Anterior cingulate cortex (tissue), 58 donors: ENCODE measurements at places on chromosomes 2 and 18.

GRCh38 chr2:195251214-195251613 is 405.8 kb upstream of the SLC39A10 start:
- DNase-seq, result no peak

- no peak for DNase-seq
Measured at GRCh38 chr2:132584976-132585817, 84.8 kb downstream of the LYPD1 start.

DNA sequence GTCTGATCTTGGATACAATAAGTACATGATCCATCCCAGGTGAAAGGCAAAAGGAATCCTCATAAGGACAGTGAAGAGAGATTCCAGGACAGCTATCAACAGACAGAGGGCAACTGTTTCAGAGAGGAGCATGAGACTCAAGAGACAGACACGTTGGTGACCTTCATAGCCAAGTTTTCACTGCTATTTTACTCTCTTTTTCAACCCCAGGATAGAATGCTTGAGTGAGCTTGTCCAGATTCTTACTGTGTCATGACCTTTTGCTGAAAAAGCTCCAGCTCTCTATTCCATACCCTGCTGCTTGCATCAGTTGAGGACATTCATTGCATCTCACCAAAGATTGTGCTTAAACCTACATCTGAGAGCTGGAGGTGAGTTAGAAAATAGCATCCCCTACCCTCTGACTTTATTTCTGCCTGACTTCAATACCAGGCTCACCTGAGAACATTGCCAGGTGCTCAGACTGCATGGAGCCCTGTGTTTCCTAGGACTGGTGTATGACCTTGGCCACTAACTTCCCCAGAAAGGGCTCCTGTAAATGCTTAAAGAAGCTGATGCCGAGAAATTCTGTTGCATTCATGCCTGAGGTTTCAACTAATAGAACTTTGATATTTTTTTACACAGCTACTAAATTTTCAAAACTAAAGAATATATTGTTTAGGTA is 70.4 kb upstream of the TMEM17 start:
- no peak for DNase-seq

GRCh38 chr2:234458466-234458865 is 38.4 kb downstream of the ARL4C start:
- DNase-seq, result no peak

DNA sequence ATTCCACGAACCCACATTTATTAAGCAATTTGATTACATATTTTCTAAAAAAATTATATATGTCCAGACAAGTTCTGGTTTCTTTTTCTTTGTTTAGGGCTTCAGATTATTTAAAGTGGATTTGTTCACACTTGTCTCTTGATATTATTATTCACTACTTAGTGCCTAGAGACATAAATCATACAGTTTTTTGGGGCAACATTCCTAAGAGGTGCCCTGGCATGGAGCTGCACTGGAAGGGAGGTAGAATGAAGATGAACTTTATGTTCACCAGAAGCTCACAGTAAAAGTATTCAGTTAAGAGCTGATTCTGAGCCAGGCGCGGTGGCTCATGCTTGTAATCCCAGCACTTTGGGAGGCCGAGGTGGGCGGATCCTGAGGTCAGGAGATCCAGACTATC is 762.7 kb upstream of the TMEFF2 start:
- no peak for DNase-seq

- DNase-seq, result no peak
Measured at GRCh38 chr2:20728114-20728758, 61.3 kb downstream of the GDF7 start.

DNA sequence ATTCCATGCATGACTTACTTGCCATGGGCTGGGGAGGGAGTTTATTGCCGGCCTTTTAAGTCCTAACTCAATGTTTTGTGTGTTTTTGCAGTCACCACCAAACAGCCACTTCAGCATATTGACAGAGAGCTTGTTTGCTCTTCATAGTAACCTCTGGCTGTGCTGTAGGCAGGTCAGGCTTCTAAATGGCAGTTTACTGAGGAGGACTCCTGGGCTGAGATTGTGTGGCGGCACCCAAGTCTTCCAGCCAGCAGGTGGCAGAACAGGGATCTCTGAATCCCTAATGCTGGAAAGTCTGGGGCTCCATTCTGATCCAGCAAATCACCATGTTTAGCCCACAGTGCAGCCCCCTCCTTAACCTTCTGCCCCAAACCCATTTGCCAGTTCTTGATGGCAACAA is 121.2 kb downstream of the CAPN13 start:
- DNase-seq, result no peak

DNA sequence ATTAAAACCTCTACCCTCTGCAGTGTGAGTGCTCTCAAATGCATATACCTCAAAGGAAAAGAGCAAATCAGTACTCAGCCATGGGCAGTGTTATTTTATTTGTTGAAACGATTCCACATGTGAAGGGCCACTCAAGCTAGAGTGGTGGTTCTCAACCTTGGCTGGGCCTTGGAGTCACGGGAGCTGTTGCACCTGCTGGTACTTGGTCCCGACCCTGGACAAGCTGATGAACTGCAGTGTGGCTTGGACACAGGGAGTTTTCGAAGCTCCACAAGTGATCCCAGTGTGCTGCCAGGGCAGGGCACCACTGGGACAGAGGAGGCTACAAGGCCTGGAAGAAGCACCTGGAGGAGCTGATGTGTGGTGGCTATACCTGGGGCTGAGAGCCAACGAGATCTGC is 19.7 kb downstream of the GNLY start:
- no peak for DNase-seq

DNA sequence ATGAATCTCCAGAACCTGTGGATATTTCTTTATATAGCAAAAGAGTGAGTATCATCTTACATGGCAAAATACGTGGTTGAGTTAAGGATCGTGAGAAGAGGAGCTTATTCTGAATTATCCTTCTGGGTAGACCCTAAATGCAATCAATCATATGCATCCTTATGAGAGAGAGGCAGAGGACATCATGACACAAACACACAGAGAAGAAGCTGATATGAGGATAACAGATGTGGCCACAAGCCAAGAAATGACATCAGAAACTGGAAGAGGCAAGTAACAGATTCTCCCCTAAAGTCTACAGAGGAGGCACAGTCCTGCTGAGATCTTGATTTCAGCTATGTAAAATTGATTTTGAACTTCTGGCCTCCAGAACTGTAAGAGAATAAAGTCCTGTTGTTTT is 730.2 kb upstream of the ZNF804A start:
- DNase-seq, result no peak

DNA sequence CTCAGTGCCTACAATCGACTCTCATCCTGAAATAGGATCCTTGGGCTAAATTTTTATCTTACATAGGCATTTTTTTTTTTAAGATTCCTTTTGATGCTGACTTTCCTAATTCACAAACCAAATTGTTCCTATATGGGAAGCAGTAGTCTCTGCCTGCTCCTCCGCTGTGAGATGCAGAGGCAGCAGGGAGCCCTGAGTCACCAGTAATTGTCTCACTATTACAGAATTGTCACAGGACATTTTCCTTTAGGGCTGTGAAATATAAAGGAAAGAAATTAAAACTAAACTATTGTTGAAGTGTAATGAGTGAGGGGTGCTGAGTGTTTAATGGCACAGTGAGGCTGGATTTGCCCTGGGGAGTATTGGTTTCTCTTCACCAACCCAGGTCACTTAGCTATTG is 63.8 kb downstream of the MYO3B start:
- DNase-seq, result no peak

DNA sequence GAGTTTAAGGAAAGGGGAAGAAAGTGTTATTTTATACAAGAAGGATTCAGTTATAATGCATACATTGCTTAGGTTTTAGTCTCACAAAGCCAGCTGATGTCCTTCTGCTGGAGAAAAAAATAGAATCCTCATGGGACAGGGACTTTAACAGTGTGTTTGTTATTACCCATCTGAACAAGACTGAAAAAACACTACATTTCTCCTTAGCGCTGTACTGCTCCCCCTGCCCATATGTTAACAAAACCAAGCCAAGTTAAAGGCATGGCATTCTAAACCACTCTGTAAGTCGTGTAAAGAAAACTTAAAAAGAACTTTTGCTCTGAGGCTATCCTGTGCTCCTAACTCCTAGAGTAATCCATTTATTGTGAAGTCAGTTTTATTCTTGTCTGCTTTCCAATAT is 102.6 kb upstream of the NYAP2 start:
- DNase-seq, result no peak

- no peak for DNase-seq
Measured at GRCh38 chr2:15354596-15355366, 206.4 kb downstream of the NBAS start.

DNA sequence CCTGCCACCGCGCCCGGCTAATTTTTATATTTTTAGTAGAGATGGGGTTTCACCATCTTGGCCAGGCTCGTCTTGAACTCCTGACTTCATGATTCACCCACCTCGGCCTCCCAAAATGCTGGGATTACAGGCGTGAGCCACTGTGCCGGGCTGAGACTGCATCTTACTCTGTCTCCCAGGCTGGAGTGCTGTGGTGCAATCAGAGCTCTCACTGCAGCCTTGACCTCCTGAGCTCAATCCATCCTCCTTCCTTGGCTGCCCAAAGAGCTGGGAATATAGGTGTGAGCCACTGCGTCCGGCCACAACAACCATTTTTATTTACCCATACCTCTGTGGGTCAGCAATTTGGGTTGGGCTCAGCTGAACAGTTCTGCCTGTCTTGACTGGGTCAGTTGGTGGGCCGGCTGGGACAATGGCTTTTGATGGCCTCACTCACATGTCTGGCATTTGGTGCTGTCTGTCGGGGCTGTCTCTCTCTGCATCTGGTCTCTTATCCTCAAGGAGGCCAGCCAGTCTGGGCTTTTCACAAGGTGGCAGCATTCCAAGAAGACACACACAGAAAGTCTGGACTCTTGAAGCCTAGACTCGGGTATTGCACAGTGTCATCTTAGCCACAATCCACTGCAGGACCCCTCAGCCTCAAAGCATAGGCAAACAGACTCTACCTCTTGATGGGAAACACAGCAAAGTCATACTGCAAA is 116.8 kb upstream of the GATA6 start:
- DNase-seq, result no peak

DNA sequence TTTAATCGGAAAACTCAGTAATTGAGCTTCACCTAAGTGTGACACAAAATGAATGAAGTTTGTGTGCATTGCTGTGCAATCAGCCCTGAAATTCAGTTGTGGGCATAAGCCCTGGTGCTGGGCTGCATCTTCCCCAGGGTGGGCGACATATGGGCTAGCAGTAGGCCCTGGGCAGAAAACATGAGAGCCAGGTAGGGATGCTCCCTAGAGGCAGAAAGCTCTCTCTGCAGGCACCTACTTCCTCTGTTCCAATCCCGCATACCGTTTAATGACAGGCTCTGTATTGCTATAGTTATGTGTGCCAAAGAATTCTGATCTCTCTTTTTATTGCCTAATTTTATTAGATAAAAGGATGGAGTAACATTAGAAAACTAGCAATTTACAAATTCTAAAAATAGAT is 456.7 kb downstream of the NRXN1 start:
- no peak for DNase-seq

DNA sequence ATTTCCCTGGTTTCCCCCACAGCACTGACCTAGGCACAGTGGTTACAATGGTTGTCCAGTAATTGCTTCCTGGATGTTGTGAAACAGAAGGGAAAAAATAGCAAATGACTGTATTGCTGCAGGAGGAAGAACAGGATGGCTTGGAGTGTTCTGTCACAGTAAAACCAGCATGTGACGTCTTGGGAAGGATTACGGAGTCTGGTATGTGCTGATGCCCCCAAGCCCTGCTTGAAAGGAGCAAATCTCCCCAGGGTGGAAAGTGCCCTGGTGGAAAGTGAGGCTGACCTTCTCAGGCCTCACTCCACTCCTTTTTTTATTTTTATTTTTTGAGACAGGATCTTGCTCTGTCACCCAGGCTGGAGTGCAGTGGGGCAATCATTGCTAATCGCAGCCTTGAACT is 7.8 kb downstream of the RAB11FIP5 start:
- DNase-seq, result no peak

GRCh38 chr2:144832048-144832447 is 312.1 kb upstream of the ZEB2 start:
- peak; percentile 2 for DNase-seq

DNA sequence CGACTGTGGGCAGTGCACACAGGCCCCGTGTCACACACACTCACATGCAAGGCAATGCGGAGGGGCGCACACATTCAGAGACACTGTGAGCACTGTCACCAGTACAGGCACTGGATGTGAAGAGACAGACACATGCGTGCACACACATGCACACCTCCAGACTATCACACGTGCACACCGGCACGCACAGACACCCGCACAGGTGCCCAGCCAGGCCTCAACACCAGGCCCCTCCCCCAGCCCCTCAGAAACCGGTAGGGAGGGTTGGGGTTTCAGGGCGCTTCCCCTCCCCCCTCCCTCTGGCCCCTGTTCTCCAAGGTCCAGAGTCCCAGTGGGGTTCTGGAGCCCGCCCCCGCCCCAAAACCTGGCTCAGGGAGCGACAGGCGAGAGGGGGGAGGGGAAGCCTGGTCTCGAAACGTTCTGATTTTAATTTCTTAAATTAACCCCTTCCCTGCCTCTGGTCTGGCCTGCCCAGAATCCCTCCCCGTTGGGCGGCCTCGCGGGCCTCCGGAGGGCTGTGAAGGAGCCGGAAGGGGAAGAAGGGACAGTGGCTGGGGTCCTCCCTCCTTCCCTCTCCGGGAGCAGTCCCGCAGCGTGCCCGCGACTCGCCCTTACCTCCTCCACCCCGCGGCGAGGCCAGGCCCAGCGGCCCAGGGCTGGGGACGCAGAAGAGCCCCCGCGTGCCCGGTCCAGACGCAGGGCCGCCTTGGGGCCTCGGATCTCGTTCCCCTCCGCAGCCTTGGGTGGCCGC is 558 bp downstream of the FBXO41 start:
- no peak for DNase-seq

DNA sequence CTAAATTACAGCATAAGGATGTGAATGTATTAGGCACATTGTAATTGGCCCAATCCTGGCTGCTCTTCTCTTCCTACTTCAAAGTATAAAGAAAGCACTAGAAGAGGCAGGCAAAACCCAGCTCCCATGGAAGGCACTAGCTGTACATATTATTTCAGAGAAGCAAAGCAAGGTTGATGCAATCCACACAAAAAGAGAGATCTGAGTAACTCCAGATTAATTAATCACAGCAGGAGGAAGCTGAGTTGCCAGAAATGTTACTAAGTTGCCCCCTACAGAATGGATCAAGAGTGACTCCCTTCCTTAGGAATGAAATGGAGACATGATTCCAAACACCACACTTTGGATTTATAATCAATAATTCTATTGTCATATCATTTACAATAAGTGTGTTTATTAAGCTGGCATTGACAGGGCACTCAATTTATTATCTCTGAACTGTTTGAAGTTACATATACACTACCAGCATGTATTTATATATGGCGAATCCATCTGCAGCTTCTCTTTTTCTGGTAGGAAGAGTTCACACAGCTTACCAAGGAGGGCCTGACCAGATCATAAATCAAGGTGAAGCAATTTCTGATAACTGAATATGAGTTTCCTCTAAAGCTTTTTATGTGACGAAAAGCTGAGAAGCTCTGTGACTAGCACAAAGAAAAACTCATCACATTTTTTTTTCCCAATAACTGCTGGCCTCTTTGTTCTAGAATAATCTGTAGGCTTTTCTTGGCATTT is 393.1 kb upstream of the LYPD1 start:
- no peak for DNase-seq

- no peak for DNase-seq
Measured at GRCh38 chr2:197677056-197677455, 1.7 kb upstream of the RFTN2 start.

GRCh38 chr2:515441-516127 is 161.6 kb downstream of the TMEM18 start:
- no peak for DNase-seq
